Femur (tissue), 1 donor: ENCODE measurements at places on chromosomes 2 and 18.
A peak's percentile ranks its signal among the peaks of the same experiment; 100 is the strongest.

GRCh38 chr2:38374984-38375383 is 2.1 kb downstream of the ATL2 start:
- DNase-seq: no peak

DNA sequence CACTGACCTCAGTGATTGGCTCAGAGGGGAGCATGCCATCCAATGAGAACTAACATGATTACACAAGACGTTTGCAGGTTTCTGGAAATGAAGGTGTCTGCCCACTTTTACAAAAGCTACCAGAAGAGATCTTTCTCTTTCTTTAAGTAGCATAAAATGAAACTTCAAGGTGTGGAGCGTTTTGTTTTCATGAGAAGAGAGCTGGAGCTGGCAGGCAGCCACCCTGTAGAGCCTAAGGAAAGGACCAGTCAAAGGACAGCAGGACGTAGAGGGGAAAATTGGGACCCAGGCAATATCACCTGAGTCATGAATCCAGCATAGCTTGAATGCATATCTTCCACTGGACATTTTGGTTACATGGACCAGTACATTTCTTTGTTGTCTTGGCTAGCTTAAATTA is 331.0 kb downstream of the EPHA4 start:
- DNase-seq: no peak

- no peak for DNase-seq
Observed at GRCh38 chr2:3745920-3746319, 42.5 kb downstream of the DCDC2C start.

- no peak for DNase-seq
Observed at GRCh38 chr2:10650761-10651160, 39.0 kb downstream of the NOL10 start.

DNA sequence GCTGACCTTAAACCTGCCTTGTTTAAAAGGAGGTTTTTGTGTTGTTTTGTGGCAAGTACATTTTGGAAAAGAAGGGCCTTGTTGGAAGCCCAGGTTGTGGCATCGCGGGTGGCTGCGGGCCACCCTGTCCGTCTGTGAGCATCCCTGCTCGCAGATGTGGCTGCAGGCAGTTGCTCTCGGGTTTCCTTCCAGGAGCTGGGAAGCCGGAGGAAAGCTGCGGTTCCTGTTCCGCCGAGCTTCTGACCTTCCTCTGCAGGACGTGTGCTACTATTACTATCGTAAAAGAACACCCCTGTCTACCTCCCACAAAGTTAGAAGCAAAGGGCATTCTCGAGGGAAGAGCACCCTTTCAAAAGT is 766 bp downstream of the MFF start:
- DNase-seq: peak; percentile 49

DNA sequence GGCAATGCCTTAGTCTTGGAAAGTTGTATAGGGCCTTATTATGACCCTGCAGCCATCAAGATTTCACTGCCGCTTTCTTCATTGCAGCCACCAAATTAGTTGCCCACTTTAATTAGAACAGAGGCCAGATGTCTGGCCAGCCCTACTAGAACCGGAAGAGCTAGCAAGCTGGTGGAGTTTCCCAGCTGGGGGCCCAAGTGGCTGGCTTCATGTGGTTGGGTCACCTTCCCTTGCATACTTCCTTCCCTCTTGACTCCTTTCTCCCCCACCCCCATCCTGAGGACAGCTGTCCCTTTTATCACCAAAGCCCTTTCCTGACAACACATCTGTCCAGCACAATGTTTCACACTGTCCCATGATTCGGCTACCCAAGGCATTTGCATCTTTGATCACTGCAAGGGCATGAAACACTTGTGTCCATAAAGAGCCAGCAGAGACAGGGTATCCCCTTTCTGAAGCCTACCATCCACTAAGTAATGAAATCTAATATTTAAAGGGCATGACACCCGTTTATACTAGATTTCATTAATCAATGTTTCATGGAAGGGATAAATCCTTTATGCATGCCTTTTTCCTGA is 187.2 kb downstream of the BCL11A start:
- DNase-seq: no peak

GRCh38 chr2:57119141-57119540 is 927.5 kb upstream of the VRK2 start:
- no peak for DNase-seq

DNA sequence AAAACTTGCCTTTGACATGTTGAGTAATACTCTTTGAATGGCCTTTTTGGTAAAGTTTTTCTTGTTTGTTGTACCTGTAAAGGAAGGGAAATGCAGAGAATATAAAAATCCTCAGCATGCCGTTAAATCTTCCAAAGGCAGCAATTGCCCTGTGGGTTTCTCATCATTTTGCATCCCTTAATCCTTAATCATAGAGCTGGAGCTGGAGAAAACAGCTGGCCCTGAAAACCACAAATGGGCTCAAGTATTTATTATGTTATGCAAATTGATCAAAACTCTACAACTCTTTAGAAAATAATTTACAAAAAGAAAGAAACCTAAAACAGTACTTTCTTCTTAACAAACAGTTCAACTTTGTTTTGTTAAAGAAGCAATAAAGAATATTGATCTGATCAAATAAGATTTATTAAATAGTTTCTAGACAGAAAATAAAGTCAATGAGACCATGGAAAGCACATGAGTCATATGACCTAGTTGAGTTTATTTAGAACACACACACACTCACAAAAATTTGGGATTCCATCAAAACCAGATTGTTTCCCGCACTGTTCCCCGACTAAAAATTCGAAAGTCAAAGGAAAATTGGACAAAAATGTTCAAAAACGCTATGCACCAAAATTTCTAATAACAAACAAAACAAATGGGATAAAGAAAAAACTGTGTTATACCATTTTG is 309.0 kb downstream of the GULP1 start:
- no peak for DNase-seq

GRCh38 chr2:14428056-14428455 is 204.5 kb upstream of the LRATD1 start:
- peak; percentile 54 for DNase-seq

DNA sequence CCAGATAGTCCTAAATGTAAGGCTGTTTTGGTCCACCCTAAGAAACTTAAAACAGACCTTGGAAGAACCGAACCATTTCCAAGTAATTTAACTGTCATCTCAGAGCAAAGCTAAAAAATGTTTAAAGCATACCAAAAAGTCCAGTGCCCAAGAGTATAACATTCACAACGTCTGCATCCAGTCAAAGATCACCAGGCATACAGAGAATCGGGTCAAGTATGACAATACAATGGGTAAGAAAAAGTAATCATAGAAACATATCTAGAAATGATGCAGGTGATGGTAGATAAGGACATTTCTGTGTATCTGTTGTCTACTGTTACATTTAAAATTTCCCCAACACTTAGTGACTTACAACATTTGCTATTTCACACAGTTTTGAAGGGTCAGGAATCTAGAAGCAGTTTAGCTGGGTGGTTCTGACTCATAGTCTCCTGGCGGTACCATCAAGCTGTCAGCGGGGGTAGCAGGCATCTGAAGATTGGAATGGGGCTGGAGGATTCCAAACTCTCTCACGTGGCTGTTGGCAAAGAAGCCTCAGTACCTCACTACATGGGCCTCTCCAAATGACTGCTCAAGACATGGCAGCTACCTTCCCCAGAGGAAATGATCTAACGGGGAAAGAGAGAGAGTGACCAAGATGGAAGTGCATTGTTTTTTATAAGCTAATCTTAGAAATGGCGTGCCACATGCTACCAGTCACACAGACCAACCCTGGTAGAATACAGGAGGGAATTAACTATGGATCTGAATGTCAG is 36.6 kb upstream of the DYNC2LI1 start:
- DNase-seq: no peak

GRCh38 chr2:29629495-29629894 is 291.9 kb downstream of the ALK start:
- no peak for DNase-seq

DNA sequence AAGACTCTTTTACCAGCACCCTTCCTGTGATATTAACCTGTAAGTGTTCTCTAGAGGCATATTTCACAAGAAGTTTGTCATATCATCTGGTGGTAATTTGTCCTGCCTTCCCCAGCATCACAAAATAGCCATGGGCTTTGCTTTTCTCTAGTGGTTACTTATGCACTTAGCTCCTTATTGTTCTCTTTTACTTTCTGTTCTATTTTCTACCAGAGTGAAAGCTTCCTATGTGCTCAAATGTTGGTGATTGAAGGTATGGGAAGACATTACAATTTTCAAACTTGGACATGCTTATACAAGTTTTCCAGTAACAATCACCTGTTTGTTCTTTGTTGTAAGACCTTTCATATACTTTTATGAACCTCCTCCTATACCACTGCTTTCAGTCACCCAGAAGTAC is 87.0 kb upstream of the KCNH7 start:
- no peak for DNase-seq

- no peak for DNase-seq
Observed at GRCh38 chr2:48504647-48505327, 25.2 kb upstream of the STON1 start.

DNA sequence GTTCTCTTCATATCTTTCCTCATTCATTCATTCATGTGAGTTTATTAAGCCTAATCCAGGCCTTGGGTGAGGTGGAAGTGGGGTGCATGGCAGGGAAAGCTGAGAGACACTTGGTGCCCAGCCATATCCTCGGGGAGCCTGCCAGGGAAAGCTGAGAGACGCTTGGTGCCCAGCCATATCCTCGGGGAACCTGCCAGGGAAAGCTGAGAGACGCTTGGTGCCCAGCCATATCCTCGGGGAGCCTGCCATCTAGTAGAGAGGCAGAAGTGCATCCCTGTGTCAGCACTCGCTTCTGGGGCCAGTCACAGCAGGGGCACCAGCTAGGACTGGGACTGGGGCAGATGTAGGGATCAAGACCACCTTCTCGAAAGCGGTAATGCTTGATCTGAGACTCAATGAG is 39.4 kb downstream of the DDX18 start:
- no peak for DNase-seq

DNA sequence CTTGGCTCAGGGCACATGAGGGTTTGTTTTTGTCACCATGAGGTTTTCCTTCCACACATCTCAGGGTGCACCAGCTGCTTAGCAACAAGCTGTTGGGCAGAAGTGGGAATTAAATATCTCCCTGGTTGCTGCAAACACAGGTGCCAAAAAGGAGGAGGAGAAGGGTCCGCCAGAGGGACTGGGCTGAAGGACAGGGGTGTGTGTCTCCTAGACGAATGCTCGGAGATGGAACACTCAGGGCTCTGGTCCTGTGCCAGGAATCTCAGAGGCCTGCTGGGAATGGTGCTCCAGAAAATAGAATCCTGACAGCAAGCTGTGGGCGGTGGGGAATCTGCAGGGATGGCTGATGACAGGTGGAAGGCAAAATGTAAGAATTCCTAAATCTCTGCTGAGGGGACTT is 94.5 kb downstream of the VSNL1 start:
- peak; percentile 60 for DNase-seq

- DNase-seq: no peak
Observed at GRCh38 chr2:72235497-72236415, 88.1 kb upstream of the CYP26B1 start.

DNA sequence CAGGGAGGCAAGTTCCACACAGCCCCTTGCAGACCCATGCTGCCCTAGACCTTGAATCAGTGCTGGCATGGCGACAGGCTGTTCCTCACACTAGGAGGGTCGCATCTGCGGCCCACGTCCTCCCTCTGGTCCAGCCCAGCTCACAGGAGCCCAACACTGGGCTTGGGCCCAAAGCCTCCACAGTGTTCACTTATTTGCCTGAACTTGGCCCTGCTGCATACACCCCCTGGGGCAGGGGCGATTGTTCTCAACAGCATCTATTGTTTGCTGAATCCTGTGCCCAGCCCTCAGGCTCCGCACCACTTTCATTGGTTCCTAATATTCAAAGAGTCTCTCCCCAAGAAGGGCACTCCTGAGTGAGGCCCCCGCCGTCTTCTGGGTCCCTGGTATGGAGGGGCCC is 90.7 kb downstream of the ZBTB7C start:
- DNase-seq: no peak

GRCh38 chr2:234683950-234684349 is 187.1 kb upstream of the ARL4C start:
- no peak for DNase-seq

GRCh38 chr18:65025756-65026155 is 725.1 kb upstream of the CDH7 start:
- no peak for DNase-seq

GRCh38 chr2:43595603-43596412 is at the start of gene THADA:
THADA (minus strand) TSS chr2:43596038; CDS start chr2:43592392, 3,646 bp downstream.
- DNase-seq: peak; percentile 99

GRCh38 chr2:203732953-203733510 is 26.6 kb downstream of the CD28 start:
- DNase-seq: no peak

- DNase-seq: no peak
Observed at GRCh38 chr18:2976218-2977132, 36.5 kb downstream of the LPIN2 start.

DNA sequence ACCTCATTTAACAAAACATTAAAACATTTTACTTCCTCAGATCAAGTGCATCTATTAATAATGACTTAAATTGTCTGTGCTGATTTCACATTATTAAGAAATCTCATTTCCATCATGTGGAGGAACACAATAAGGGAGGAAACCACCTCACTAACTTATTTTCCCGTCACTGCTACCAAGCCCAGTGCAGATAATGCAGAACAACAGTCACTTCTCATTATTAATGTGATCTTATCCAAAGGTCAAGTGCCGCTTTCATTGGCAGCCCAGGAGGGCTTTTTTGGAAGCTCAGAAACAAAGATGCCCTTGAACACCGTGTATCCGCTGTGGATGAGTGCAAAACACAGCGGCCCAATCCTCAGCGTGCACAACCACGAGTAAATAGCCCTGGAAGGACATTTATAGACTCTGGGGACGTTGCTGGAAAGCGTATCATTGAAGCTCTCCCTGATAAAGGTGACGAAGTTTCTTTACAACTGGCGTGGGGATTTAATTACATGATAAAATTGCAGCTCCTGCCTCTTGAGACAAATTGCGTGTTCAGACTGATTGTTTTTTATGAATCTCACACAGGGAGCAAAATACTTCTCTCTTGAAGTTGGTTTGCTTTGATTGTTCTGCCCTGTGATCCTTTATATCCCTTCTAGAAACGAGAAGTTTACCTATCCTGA is 13.2 kb downstream of the ASB18 start:
- DNase-seq: no peak

- no peak for DNase-seq
Observed at GRCh38 chr2:127454595-127455565, 36.7 kb downstream of the PROC start.

GRCh38 chr2:94956797-94957391 is 68.6 kb upstream of the MAL start:
- DNase-seq: no peak

- no peak for DNase-seq
Observed at GRCh38 chr18:9987931-9988330, 74.1 kb downstream of the VAPA start.

- no peak for DNase-seq
Observed at GRCh38 chr2:150607390-150607811, 119.9 kb upstream of the RND3 start.

- DNase-seq: no peak
Observed at GRCh38 chr2:237977380-237977779, 10.6 kb downstream of the UBE2F start.

GRCh38 chr18:61643884-61644647 is 248.7 kb downstream of the RNF152 start:
- DNase-seq: no peak

DNA sequence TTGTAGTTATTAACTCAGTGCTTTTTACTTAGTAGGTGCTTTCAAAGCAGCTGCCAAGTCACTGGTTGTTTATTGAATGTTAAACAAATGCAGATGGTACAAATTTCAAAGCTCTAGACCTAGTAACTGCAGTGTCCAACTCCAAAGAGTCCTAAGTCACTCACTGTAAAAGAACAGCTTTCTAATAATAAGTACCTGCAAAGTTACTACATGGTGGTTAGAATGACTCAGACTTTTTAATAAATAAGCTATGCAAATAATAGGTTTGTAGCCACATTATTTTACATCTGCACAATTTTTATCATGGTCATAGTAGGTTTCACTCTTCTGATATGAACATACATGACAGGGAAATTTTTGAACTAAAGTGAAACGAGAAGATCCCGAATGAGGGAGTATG is 1620.4 kb upstream of the CELF4 start:
- DNase-seq: no peak
